Hindlimb muscle (tissue), 1 donor: ENCODE measurements at places on chromosomes 3 and 15.

DNA sequence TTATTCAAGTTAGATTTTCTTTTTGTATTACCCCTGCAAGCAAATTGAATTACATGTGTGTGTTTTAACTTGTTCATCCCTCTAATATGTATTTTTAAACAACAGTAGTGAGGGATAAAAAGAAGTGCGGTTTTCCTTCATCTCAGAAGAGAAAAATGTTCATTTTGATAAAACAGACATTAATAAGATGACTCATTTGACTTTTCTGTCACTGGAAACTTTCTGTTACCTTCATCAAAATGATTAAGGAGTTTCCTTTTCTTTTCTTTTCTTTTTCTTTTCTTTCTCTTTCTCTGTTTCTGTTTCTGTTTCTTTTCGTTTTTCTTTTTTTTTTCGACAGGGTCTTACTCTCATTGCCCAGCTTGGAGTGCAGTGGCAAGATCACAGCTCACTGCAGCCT lies 53.0 kb downstream of the ECT2 start:
- DNase-seq, result no peak

- no peak for DNase-seq
Measured at GRCh38 chr3:27392950-27393679, 23.9 kb upstream of the NEK10 start.

GRCh38 chr15:44485880-44486279 lies 51.1 kb upstream of the EIF3J start:
- no peak for DNase-seq

DNA sequence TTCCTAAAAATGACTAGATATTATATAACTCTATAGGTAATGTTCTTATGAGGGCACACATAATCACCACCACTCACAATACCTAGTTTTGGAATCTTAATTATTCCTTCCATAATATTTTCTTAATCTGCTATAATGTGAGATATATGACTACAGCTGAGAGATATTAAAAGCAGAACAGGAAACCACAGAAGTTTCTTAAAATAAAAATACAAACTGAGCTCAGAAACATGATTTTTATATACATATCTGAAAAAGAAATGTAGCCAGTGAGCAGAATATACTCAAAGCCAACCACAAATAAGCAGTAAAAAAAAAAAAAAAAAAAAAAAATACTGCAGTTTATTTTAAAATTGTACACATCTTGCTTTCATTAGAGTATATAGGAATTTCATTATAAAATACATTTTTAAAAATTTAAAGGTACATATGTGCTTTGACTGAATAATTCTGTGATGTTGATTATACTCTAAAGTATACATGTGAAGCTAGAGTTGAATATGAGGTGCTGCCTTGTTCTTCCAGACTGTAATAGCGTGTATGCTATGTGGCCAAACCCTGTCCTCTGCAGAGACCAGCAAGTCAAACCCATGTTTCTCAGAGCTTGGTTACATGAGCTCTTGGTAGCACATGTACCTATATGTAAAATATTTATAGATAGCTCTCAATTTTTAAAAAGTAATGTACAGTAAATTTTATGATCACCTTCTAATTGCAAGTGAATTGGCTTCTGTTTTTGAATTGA lies 175.0 kb downstream of the UBE2E2 start:
- DNase-seq, result no peak

- DNase-seq, result no peak
Measured at GRCh38 chr3:177657243-177657642, 460.0 kb upstream of the TBL1XR1 start.

- no peak for DNase-seq
Measured at GRCh38 chr15:51265037-51265555, 73.3 kb downstream of the CYP19A1 start.

- no peak for DNase-seq
Measured at GRCh38 chr3:40731445-40731844, 206.7 kb downstream of the ZNF621 start.

GRCh38 chr3:124075753-124076152 lies 83.8 kb upstream of the ROPN1 start:
- DNase-seq, result no peak

DNA sequence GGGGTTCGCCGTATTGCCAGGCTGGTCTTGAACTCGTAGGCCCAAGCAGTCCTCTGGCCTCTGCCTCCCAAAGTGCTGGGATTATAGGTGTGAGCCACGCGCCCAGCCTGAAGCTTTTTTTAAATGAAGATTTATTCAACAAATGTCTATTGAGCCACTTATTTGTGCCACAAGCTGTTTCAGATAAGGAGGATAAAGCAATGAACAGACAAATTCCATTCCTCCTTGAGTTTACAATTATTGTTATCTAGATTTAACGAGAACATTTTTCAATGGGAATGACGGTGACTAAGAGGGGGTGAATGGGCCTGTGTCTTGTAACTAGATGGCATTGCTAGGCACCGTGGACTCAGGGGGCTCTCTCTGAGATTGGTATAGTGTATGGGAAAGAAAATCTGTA lies 10.2 kb downstream of the PPARG start:
- DNase-seq, result no peak

DNA sequence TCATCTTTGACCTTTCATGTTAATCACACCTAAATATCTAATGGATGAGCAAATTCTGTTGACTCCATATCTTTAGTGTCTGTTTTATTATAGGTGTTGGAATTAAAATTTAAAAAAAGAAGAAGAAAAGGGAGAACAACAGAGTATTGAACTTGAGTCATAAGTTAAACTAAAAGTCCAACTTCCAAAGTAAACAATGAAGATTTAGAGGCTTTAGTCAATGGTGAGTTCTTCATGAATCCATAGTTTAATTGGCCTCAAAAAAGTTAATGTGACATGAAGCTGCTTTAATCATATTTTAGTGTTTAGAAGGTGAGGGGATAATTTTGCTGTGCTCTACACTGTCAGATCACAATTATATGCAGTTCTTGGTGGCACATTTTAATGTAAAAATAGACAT lies 288.2 kb upstream of the RORA start:
- no peak for DNase-seq

DNA sequence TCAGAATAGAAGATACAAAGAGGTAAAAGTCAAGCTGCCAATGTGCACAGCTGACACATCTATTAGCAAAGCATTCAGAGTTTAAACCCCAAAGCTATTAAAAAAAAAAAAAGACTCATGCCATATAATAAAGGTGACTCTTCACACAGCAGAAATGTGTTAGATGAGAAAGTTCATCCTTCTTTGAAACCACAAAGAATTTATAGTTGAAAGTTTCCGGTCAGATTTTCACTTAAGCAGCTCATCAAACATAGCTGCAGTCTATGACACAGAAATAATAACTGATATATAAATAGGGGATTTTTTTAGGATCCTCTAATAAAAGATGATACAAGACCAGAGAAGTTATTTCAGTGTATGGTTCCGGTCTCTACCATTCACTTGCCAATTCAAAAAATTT lies 76.6 kb downstream of the WWTR1 start:
- DNase-seq, result no peak
